ENCODE measurements at places on chromosomes 7 and 10. TPM values are rescaled to one million over a fixed set of nuclear protein-coding genes. Genes with fewer than 3 reads are reported as not detected.
A peak's percentile ranks its signal among the peaks of the same experiment; 100 is the strongest.

Gene GPR26
- not detected for total RNA-seq

Gene OR2A25
- not detected for total RNA-seq

Gene TMEM213
- not detected for total RNA-seq

Gene SH2B2
- total RNA-seq: 4.4 TPM

- peak; percentile 37 for DNase-seq
These were observed 24.7 kb downstream of the AFAP1L2 start for GRCh38 chr10:114379631-114380041.

Gene PRSS37
- total RNA-seq: not detected

GRCh38 chr7:143214789-143215679, 6.8 kb upstream of the TAS2R40 start:
- peak; percentile 91 for DNase-seq

GRCh38 chr7:19284596-19285300, 139.5 kb upstream of the FERD3L start:
- DNase-seq: no peak

GRCh38 chr7:156279635-156280034, 360.9 kb upstream of the RNF32 start:
- no peak for DNase-seq
